Frontal cortex (tissue), 4 donors: ENCODE measurements at places on chromosomes 1 and 21. TPM values are rescaled to one million over a fixed set of nuclear protein-coding genes. Genes with fewer than 3 reads are reported as not detected.

Gene FALEC
- 0.41 TPM for total RNA-seq

Gene WDTC1
- 15.5 TPM for total RNA-seq

Gene LMX1A
- not detected for total RNA-seq

Gene KIRREL1
- total RNA-seq, result 13.5 TPM

Gene LRRC8C
- total RNA-seq, result 6.9 TPM

Gene NBPF6
- not detected for total RNA-seq

Gene CYP4A11
- not detected for total RNA-seq

Gene CD1B
- not detected for total RNA-seq

Gene NRDC
- 65.2 TPM for total RNA-seq

Gene FCRLA
- total RNA-seq, result not detected

Gene AADACL3
- total RNA-seq, result not detected

Gene TCHHL1
- total RNA-seq, result not detected

Gene LYSMD1
- 24.1 TPM for total RNA-seq

Gene AVPR1B
- total RNA-seq, result not detected

Gene USP24
- total RNA-seq, result 67.3 TPM

Gene NTNG1
- total RNA-seq, result 17.5 TPM

Gene KCNN3
- 2.4 TPM for total RNA-seq

Gene BRINP3
- total RNA-seq, result 51.8 TPM

Gene CYP2J2
- total RNA-seq, result 0.82 TPM

Gene RPL22
- 393 TPM for total RNA-seq

Gene CFHR1
- total RNA-seq, result 0.41 TPM

Gene RGS2
- total RNA-seq, result 55.4 TPM

Gene TMEM200B
- total RNA-seq, result 0.82 TPM

Gene FCER1A
- not detected for total RNA-seq

Gene CDA
- total RNA-seq, result not detected

Gene RXRG
- 42.0 TPM for total RNA-seq

Gene HES3
- total RNA-seq, result not detected
